ENCODE measurements at places on chromosomes 11 and 22. TPM values are rescaled to one million over a fixed set of nuclear protein-coding genes. Genes with fewer than 3 reads are reported as not detected.
A peak's percentile ranks its signal among the peaks of the same experiment; 100 is the strongest.

DNA sequence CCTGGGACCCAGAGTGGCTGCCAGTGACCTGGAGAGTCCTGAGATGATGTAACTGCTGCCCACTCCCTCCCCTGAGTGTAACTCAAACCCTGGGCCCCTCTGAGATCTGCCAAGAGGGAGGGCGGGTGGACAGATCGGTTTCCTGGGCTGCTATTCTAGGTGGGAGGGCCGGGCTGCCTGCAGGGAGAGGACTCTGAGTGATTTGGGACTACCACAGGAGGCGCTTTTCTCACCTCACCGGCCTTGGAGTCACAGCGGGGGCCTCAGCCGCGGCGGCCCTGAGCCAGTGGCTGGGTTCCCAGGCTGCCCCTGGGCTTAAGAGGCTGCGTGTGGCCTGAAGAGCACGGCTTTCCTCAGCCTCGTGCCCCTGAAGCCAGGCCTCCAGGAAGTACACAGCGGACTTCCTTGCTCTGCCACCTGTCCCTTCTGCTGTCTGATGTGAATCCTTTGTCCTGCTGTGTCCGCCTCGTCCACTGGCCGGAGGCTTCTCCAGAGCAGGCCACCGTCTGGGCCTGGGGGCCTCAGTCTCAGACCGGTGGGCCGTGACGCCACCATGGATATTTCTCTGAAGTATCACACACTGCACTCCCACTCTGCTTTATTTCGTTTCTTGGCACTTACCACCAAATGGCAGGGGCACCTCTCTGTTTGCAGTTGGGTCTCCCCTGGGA is 11.5 kb downstream of the RELT start:
- H3K4me1 ChIP-seq: peaks cover 83% of the 10 kb centered on the region
- no peak for DNase-seq
- H3K36me3 ChIP-seq: peaks cover 32% of the 10 kb centered on the region
- no peak overlapping the region for H3K4me3 ChIP-seq
- no peaks in the 10 kb centered on the region for H3K27me3 ChIP-seq

STK33 gene
- total RNA-seq: 16.9 TPM

DNA sequence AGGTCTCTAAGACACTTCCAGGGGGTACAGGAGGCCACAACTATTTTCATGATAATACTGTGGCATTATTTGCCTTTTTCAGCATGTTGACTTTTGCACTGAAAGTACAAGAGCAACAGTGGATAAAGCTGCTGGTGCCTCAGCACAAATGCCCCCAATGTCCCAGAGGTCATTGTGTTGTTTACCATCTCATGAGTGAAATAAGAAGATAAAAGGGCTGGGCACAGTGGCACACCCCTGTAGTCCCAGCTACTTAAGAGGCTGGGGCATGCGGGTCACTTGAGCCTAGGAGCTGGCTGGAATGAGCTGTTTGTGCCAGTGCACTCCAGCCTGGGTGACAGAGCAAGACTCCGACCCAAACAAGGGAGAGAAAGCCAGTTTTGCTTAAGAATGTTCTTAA is 72.6 kb upstream of the RAB1B start:
- H3K4me3 ChIP-seq: no peak overlapping the region
- H3K4me1 ChIP-seq: no peaks in the 10 kb centered on the region
- no peak overlapping the region for H3K27ac ChIP-seq
- H3K36me3 ChIP-seq: no peaks in the 10 kb centered on the region

GRCh38 chr11:64304032-64304315 is 1.4 kb upstream of the ESRRA start:
- peak overlapping the region; percentile 85 for H3K4me3 ChIP-seq
- no peaks in the 10 kb centered on the region for H3K36me3 ChIP-seq
- peak overlapping the region; percentile 95 for H3K27ac ChIP-seq
- DNase-seq: no peak

GRCh38 chr22:35400501-35400790 is 506 bp downstream of the MCM5 start:
- no peak for DNase-seq
- H3K4me1 ChIP-seq: peaks cover 7% of the 10 kb centered on the region
- H3K36me3 ChIP-seq: peaks cover 27% of the 10 kb centered on the region

- no peaks in the 10 kb centered on the region for H3K36me3 ChIP-seq
- DNase-seq: no peak
- H3K27me3 ChIP-seq: no peaks in the 10 kb centered on the region
- H3K4me1 ChIP-seq: no peaks in the 10 kb centered on the region
- H3K27ac ChIP-seq: no peak overlapping the region
- H3K4me3 ChIP-seq: no peak overlapping the region
Observed at GRCh38 chr11:23570828-23571227, 710.6 kb upstream of the CCDC179 start.

GRCh38 chr22:38937036-38937435 is 20.4 kb upstream of the APOBEC3A start:
- no peaks in the 10 kb centered on the region for H3K27me3 ChIP-seq
- no peak overlapping the region for H3K27ac ChIP-seq
- no peak overlapping the region for H3K4me3 ChIP-seq
- H3K36me3 ChIP-seq: no peaks in the 10 kb centered on the region

C11orf16 gene
- 2.0 TPM for total RNA-seq
